GM12891 (cell line): ENCODE measurements at places on chromosomes 5 and 9.

- DNase-seq = no peak
These were observed 437.9 kb downstream of the EFNA5 start for GRCh38 chr5:107232788-107233187.

DNA sequence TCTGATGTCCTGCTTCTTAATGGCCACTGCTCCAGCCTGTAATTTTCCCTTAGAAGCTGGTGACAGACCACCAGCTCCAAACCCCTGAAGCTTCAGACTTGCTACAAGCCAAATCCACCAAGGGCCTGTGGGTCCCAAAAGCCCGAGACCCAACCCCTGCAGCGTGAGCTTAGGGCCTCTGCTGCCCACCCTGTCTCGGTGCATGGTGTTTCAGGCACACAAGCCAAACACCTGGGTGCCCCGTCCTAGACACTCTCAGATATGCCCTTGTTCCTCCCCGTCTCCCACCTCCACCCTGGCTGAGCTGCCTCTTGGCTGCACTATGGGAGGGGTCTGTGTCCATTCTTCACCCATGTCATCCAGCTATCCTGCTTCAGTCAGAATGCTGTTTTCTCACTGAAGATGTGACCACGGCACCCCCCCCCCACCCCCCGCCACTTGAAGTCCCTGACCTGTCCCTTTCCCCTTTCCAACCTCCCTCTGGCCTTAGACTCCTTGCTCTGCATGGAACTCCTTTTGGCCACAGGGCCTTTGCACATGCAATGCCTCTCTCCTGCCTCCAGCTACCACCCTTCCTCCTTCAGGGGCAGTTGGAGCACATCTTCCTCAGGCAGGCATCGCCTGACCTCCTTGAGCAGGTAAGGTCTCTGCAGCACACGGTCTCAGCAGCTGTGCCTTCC, 55.8 kb downstream of the ZNF354C start:
- DNase-seq = no peak

GRCh38 chr5:103889500-103890209, 327.1 kb upstream of the NUDT12 start:
- DNase-seq = no peak

- no peak for DNase-seq
These were observed 255.5 kb upstream of the SEMA6A start for GRCh38 chr5:116830079-116830478.

DNA sequence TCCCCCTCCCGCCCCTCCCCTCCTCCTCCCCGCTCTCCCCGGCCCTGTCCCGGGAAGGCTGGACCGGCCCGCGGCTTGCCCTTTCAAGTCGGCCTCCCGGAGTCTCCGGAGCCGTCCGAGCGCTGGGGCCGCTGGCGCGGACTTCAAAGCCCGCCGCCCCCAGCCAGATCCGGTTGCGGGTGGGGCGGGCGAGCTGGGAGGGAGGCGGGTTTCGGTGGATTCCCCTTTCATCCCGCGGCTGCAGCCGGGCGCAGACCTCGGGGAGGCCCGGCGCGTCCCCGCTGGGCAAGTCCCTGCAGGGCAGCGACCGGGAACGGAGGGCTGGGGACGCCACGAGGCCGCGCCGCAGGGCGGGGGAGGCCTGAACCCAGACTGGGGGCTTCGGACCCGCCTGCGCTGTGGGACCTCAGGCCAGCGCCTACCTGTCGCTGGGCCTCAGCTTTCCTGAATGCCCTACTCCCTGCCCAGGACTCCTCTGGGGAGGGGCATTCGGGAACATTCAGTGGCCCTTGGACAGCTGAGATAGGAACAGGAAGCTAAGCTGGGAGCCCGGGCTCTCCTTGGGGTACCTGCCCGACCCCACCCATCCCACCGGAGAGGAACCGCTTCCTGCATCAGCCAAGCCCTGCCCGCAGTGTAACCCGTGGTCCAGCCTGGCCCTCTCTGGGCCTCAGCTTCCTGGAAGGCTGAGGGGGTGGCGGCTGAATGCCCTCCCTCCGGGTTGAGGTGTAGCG, 23.4 kb downstream of the C9orf50 start:
- no peak for DNase-seq

- no peak for DNase-seq
These were observed 201.5 kb upstream of the S1PR3 start for GRCh38 chr9:88789785-88790184.

- DNase-seq = no peak
These were observed 179.7 kb upstream of the ISL1 start for GRCh38 chr5:51203598-51203997.

GRCh38 chr9:126959917-126960316, 45.3 kb downstream of the RALGPS1 start:
- no peak for DNase-seq

GRCh38 chr5:85614489-85614888, 1003.3 kb upstream of the COX7C start:
- DNase-seq = no peak

DNA sequence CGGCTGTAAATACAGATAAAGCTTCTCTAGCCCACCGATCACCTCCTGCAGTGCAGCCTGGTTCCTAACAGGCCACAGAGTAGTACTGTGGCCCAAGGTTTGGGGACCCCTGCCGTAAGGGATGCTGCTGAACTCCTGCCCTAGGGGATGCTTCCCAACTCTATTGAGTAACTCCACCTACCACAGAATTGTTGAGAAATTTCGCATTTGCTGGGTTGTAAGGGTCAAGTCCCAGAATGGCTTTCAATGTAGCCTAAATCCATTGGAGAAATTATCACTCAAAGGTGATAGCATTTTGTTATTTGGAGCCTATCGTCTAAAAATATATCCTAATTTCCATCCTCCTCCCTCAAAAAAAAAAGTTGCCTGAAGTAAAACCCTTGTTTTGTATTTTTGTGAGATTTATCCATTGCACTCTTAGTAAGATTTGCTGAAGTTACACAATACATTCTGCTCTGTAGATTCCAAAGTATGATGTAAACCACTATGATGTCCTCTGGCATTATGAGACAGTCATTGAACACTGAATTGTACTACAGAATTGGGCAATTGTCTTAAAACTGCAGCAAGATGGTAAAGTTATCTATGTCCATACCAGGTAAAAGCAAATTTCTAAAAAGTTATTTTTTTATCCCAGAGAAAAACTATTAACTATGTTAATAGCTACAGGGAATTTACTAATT, 14.0 kb downstream of the ACTBL2 start:
- no peak for DNase-seq

DNA sequence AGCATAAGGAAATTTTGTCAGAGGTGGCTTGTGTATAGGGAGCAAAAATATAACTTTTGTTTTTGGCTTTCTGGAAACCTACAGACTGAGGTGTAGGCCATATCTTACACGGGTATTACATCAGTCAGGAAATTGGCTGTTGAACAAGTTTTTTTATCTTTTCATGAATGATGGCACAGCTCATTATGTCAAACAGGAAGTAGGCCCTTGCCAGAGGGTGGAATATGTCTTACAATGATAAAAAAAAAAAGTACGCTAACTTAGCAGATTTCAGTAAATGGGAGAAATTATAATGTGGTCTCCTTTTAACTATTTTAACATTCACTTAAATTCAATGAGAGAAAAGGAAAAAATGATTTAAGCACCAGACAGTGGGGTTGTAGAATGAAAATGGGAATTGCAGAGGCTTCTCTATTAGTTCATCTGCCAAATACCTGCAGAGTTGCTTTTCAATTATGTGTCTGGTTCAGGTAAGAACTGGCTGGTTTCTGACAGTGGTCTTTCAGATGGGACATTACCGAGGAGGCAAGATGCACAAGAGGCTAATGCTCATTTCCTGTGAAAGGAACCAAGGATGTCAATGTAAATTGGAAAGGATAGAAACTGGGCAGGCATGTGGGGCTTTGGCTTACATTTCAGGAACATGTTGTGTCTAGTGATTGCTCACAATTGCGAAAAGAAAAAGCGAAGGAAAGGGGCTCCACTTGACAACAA, 169.9 kb downstream of the NNT start:
- no peak for DNase-seq

- no peak for DNase-seq
These were observed 406.8 kb downstream of the ANXA1 start for GRCh38 chr9:73558471-73558870.

DNA sequence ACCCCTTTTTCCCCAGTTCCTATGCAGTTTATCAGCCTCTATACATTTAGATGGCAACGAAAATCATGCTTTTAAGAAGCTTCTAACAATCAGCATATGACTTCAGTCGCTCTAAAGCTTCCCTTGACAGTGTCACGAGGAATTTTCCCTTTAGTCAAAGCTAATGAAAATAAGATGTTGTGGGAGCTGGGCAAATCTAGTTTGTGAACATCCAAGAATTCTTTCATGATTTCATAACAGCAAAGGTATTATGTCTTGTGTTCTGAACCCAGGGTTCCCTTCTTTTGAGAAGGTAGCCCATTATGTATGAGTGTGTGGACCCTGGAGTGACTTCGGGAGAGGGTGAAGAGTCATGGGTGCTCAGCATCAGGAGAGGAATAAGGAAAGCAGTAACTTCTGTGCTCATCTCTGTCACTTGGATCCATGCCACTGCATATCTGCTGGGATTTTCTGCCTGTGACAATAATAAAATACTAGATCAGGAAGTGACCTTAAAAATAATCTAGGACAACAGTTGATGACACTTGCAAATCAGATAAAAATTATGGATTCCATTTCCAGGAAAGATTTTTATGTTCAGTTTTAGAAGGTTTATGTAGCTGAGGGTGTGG, 102.4 kb downstream of the PCSK1 start:
- no peak for DNase-seq

DNA sequence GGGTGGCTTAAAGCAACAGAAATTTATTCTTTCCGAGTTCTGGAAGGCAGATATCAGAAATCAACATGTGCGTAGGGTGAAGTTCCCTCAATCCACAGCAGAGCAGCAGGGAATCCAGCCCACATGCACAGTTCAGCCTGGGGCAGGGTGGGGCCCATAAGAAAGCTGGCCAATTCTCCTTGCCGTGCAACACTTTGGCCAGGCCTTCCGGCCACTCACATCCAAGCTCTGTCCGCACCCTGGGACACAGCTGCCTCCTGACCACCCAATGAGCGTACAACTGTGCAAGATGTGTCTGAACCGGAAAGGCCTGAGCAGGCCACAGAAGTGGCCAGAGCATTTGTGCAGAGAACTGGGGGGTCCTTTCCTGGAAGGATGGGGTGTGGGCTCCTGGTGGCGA, 274.9 kb downstream of the GADD45G start:
- no peak for DNase-seq

DNA sequence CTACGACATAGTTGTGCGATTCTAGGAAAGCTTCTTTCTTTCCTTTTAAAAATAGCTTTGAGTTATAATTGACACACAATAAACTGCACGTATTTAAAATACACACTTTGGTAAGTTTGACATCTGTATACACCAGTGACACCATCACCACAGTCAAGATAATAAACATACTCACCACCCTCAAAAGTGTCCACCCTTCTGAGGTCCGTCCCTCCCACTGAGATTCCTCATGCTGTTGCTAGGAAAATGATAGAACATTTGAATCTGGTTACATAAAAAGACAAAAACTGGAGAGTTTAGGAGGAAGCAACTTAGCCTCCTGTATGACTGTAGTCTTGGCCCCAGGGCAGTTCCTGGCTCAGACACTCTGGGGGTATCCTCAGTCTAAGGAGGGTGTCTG, 17.2 kb downstream of the S100Z start:
- no peak for DNase-seq

DNA sequence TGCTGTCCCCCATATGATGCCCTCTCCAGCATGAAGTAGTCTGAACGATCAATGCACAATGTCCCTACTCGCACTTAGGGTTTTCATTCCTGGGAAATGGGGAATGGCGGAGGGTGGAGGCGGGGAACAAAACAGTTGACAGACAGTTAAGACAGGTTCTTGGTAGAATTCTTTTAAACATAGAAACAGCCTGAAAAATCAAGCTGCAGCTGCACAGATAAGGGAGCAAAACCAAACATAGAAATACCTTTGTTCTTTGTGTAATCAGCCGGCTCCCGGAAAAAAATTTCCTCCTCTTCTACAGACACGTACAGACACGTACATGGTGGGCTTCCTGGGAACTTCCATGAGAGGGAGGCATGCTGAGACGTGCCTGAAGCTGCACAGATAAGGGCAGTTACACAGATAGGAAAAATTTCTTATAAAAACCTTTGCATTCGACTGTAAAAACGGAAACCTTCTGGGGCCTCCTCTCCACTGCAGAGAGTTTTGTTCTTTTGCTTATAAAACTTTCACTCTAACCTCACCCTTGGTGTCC, 662.4 kb upstream of the PTPRD start:
- no peak for DNase-seq

GRCh38 chr5:95178046-95178651, 106.7 kb downstream of the MCTP1 start:
- DNase-seq = no peak

- DNase-seq = no peak
These were observed 56.9 kb downstream of the NPR3 start for GRCh38 chr5:32767948-32768467.

GRCh38 chr5:151270599-151270998, 17.6 kb downstream of the GM2A start:
- DNase-seq = no peak
